ENCODE measurements at places on chromosomes 12 and 14.
A peak's percentile ranks its signal among the peaks of the same experiment; 100 is the strongest.

GRCh38 chr12:8831116-8831515, 8.7 kb downstream of the A2ML1 start:
- DNase-seq = no peak

DNA sequence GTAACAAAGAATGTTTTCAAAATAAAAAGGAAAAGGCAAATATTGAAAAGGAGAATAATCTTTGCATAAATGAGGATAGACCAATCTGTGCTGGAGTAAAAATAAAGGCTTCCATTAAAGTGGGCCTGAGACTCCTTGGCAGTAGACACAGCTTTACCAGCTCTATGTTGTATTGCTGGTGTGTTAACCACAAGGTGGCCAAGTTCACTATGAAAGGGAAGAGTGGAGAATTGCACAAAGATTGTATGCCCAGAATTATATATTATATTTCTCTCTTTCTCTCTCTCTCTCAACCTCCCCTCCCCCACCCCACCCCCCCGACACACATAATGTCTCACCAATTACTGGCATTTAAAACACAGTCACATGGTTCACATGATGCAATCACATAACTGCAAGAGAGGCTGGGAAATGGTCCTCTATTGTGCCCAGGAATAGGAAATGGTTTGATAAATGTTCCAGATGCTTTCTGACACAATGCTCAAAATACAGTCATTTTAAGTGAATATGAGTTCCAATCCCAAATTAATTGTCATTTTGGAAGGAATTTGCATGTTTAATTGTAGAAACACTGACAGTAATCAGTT, 222.6 kb upstream of the SYT1 start:
- DNase-seq = no peak

DNA sequence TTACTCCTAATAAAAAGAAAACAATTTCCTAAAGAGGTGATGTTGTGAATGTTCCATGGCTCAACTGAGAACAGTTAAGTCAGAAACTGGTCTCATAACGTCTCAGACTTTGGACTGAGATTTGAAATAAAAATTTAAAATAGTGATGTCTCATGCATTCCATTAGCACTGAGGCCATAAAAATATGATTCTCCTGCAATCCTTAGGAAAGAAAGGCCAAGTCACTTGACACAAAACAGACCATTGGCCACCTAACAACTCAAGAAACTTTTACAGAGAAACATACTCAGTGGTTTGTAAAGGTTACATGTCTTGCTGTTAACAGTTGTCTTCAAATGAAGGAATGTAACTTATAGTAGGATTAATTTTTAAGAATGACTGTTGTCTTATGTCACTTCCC, 58.1 kb downstream of the STAB2 start:
- no peak for DNase-seq

GRCh38 chr14:32381869-32382268, 52.8 kb downstream of the AKAP6 start:
- no peak for DNase-seq

- DNase-seq = peak; percentile 97
Measured at GRCh38 chr14:102280376-102280962, 24.5 kb downstream of the MOK start.

DNA sequence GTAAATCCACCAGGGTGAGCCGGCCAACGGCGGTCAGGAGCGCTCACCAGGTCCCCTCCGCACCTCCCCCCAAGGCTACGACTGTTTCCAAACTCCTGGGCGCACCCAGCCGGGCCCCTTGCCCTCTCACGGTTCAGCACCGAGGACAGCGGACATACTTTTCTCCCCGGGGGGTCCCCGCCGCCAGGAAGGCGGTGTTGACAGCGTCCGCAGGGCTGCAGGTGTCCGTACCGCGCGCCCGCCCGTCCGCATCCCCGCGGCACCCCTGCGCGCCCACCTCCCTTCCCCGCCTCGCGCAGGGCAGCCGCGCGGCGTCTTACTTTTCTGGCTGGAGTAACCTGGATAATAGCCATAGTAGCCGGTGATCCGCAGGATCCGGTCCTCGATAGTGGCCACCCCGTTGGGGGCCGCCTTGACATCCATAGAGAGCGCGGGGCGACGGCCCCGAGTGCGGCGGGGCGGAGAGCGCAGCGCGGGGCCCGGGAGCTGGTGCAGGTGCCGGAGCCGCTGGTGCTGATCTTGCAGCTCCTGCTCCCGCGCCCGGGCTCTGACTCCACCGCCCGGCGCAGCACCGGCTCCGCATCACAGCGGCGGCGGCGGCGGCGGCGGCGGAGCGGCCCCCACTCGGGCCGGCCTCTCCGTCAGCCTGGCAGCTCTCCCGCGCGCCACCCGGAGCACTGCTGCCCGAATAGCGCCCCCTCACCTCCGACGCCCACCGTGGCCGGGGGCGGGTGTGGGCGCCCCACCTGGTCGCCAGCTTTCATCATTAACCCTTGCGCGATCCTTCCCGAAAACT, at the start of gene SLC35F4:
Gene SLC35F4 (minus strand): TSS at position 690 of the 796 bp plus-strand sequence.
- DNase-seq = no peak

- peak; percentile 67 for DNase-seq
Measured at GRCh38 chr12:18320036-18320617, 58.8 kb downstream of the PIK3C2G start.

- DNase-seq = no peak
Measured at GRCh38 chr14:101119830-101120571, 216.5 kb upstream of the RTL1 start.

DNA sequence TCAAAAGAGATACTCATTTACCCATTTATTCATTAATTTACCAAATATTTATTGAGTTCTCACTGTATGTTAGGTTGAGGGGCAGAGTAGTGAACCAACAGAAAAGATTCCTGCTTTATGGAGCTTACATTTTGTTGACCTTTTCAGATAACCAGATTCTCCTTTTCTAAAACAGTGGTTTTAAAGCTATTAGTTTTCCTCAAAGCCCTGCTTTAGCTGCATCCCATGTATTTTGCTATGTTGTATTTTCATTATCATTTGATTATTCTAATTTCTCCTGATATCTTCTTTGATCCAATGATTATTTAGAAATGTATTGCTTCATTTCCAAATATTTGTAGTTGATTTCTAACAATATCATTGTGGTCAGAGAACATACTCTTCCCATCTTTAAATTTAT, 53.6 kb downstream of the EML1 start:
- DNase-seq = no peak

GRCh38 chr12:28770322-28770721, 378.8 kb upstream of the FAR2 start:
- no peak for DNase-seq

DNA sequence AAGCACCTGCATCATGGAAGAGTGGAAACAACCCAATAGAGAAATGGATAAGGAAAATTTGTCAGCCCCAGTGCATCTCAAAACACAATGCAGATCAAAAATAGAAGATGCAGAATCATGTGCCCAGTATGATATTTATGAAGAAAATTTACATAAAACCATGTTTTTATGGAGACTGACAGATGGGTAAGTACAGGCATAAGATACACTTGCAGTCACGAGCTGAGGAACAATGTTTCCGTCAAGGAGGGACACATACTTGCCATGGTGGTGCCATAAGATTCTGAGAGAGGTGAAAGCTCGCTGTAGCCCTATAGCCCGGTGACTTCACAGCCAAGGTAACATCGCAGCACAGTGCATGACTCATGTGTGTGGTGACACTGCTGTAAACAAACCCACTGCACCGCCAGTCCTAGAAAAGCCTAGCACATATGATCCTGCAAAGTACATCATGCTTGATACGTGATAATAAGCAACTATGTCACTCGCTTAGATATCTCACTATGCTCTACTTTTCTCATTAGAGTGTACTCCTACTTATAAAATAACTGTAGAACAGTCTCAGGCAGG, 112.6 kb downstream of the RIMBP2 start:
- DNase-seq = no peak

GRCh38 chr12:92503029-92503931, 199.5 kb upstream of the PLEKHG7 start:
- DNase-seq = no peak

DNA sequence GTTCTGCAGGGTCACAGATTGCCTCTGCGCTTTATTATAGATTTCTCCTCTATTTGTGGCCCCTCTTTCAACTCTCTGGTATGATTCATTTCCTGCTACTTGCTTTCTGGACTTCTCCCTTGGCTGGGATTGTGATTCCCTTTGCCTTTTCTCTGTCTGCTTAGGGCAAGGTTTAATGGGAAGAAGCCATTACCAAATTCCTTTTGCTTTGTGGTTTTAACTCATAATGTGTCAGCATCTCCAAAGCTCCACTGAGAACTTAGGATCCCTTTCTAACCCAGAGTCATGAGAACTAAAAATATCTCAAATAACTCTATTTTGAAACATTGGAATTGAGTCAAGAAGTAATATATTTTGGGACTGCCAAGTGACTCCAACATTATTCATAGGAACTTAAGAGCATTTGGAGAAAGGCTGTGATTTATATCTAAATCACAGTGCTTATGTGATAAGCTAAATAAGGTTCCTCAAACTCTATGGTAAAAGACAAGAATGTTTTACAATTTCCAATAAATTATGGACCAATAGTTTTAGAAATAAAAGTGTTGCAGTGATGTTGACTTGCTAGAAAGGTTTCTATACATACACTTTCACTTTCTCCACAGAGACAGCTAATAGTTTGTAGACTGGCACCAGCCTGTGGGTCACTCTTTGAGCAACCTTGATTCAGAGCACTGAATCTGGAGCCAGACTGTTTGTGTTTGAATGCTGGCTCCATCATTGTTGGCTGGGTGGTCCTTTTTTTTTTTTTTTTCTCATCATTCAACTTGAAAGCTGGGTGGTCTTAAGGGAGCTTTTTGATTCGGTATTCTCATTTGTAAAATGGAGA, 93.9 kb downstream of the DACT1 start:
- DNase-seq = peak; percentile 98

- DNase-seq = no peak
Measured at GRCh38 chr14:43938588-43939281, 568.3 kb downstream of the FSCB start.

DNA sequence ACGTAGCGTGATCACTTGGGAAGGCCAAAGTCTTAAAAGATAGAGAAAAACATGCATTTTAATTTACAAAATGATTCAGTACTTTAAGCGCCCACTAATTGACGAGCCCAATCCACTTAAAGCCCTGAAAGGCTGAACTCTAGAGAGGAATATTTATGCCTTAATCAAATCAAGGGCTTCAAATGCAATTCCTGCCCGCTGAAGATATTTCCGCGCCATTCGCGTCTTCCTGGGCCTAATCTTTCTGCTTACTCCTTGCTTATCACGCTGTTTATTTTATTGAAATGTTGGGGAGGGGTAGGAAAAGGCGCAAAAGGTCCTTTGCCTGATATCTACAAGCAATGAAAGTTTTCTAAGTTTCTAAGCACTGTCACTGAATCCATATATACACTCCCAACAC, 4.0 kb downstream of the TBX3 start:
- DNase-seq = no peak

DNA sequence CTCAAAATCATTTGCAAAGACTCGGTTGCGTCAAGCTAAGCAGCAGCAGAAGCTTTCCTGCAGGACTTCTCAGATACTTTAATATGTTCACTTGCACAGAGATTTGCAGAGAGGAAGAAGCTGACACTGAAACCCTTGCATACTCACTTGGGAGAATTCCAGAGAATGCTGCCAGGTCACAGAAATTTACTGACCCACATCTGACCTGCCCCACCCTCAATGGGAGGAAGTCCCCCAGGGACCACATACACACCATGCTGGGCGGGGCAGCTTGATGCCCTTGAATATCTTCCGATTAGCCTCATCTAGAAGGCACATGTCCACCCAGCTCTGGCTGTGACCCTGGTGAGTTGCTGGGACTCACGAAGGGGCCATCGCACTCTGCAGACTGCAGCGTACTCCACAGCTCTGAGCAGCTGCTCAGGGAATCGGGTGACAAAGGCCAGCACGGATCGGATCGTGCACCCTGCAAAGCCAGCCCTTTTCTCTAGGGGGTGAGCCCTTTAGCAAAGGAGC, 83.2 kb downstream of the ITPK1 start:
- DNase-seq = no peak

DNA sequence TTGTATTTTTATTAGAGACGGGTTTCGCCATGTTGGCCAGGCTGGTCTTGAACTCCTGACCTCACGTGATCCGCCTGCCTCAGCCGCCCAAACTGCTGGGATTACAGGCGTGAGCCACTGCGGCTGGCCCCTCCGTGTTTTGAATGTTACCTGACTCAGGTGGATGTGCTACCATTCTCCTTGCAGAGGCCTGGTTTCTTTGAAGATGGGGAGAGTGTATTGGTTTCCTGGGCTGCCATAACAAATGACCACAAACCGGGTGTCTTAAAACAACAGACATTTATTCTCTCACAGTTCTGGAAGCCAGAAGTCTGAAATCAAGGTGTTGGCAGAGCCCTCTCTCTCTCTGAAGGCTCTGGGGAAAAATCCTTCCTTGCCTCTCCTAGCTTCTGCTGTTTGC, 98.0 kb downstream of the IRF2BPL start:
- no peak for DNase-seq

GRCh38 chr12:118050972-118051910, 9.7 kb downstream of the WSB2 start:
- DNase-seq = no peak

GRCh38 chr12:68406134-68406576, 74.0 kb upstream of the MDM1 start:
- no peak for DNase-seq

DNA sequence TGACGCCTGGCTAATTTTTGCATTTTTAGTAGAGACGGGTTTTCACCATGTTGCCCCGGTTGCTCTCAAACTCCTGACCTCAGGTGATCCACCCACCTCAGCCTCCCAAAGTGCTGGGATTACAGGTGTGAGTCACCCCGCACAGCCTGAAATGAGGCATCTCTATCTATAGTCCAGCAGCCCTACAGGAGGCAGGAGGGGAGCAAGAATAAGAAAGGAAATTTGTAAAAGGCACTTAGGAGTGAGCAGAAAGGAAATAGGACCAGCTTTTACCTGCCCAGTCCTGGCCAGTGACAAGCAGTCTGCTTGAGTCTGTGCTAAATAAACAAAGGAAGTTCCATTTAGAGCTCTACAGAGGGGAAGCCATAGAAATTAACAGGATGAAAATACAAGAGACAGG, 15.0 kb upstream of the PSMA6 start:
- DNase-seq = no peak

All from non-pigmented ciliary epithelial cell (primary cell).